H4 (cell line): ENCODE measurements at places on chromosomes 7 and 10. TPM values are rescaled to one million over a fixed set of nuclear protein-coding genes. Genes with fewer than 3 reads are reported as not detected.

CYP2C19 gene
- total RNA-seq, result not detected in 2 replicates

TMEM196 gene
- total RNA-seq, result not detected in 2 replicates

- DNase-seq, result no peak
These were observed 159.0 kb downstream of the PLXNA4 start for GRCh38 chr7:132417103-132417906.

DNA sequence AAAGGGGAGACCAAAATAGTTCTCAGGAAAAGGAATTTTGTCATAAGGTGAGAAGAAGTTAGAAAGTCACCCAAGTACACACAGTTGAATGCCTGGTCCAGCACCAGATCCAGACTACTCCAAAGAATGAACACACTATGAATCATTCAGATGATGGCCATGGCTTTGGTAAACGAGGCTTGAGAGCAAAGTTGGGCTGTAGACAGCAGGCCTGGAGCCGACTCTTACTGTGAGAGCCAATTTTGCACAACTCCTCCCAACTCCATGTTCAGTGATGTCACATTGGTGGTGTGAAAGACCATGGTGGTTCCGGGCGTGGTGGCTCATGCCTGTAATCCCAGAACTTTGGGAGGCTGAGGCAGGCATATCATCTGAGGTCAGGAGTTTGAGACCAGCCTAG lies 131.6 kb downstream of the PKD1L1 start:
- DNase-seq, result no peak

- no peak for DNase-seq
These were observed 116.8 kb downstream of the CPED1 start for GRCh38 chr7:121105262-121105661.

- DNase-seq, result no peak
These were observed 38.0 kb downstream of the NOC3L start for GRCh38 chr10:94324609-94325233.

- DNase-seq, result peak; percentile 46
These were observed 329.2 kb upstream of the LRGUK start for GRCh38 chr7:133797818-133798520.

DNA sequence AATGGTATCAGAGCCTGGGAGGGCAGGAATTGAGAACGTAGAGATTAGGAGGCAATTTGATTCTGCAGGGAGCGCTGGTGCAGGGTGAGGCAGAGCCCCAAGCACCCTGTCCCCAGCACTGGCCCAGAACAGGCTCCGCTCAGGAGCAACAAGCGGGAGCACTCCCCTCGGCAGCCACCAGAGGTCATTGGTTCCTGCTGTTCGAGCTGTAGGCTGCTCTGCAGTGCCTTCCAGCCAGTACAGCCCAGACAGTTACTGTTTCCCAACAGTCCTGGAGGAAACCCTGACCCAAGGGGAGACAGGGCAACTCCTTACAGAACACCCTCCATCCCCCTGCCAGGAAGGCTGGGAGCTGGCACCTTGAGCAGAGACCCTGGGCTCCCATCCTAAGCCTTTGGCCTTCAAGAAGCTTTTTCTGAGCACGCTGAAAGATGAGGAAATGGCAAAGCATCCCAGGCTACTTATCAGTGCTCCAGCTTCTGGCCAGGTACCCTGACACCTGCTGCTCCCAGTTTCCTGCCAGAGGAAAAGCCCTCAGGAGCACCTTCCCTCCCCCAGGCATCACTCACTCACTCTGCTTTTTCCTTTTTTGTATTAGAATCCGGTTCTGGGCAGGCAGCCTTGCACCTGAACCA lies 71.2 kb upstream of the EFCAB10 start:
- peak; percentile 67 for DNase-seq

VGF gene
- 3.6 and 7.1 TPM in 2 replicates for total RNA-seq

DNA sequence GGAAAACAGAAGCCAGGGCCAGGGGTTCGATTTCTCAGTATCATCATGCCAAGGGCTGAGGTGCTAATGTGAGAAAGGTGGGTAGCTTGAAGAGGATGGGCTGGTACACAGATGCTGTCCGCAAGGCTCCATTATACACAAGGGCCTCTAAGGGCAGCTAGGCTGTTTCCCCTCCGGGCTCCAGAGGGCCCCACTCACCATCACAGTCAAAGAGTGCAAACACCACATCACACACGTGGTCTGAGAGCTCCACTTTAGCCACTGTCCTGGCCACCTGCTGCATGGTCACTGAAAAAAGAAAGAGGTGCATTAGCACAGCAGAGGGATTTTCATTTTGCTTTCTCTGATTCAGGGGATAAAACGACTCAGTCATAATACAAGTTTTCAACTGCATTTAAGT lies 20.9 kb upstream of the DNAJB12 start:
- DNase-seq, result no peak

- DNase-seq, result no peak
These were observed 231.1 kb downstream of the TFEC start for GRCh38 chr7:115799430-115799829.
